ENCODE measurements at places on chromosomes 2 and 18.

DNA sequence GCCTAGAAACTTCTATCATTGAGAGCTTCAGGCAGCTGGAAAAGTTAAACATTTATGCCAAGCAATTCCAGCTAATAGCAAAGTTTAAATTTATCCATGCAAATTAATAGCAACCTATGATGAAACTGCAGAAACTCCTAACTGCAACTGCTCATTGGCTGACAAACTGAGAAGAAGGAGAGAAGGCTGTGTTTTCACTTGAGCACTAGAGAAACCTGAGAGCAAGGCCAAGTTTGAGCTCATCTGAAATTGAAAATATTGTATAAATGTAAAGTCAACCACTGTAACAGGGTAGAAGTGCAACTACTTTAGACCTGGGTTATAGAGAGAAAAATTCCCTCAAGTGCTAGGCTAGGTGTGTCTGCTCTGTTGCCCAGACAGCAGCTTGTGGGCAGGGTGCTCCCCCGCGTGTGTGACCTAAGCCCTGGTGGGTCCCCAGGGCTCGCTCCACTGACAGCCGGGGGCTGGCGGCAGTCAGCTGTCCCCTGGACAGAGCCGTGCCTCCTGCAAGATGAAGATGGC is 50.2 kb downstream of the CABYR start:
- DNase-seq = no peak

DNA sequence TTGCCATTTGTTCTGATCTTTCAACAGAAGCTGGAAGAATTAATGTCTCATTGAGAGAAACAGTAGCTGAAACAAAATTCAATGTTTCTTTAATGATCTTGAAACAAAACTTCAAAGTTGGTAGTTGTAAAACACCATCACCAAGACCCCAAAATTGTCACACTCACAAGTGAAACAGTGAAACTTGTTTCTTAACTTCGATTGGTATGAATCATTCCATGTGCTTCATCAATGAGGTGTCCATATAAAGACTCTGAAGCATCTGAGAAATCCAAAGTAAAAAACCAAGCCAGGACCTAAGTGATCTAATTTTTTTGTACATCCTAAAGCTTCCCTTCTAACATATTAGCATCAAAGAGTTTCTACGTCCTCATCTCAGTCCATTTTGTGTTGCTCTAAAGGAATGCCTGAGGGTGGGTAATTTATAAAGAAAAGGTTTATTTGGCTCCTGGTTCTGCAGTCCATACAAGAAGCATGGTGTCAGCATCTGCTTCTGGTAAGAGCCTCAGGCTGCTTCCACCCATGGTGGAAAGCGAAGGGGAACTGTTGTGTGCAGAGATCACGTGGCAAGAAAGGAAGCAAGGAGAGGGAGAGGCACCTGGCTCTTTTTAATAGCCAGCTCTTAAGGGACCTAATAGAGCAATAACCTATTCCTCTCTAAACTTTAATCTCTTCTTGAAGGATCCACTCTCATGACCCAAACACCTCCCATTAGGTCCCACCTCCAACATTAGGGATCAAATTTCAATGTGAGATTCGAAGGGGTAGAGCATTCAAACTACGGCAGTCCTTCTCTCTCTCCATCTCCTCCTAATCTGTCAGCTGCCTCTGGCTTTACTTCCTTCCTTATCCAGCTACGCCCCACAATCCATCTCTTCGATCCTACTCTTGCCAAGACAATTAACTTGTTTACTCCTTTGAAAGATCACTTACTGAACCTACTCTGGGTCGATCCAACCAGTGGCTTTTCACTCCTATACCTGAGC is 20.7 kb upstream of the TLK1 start:
- DNase-seq = no peak

DNA sequence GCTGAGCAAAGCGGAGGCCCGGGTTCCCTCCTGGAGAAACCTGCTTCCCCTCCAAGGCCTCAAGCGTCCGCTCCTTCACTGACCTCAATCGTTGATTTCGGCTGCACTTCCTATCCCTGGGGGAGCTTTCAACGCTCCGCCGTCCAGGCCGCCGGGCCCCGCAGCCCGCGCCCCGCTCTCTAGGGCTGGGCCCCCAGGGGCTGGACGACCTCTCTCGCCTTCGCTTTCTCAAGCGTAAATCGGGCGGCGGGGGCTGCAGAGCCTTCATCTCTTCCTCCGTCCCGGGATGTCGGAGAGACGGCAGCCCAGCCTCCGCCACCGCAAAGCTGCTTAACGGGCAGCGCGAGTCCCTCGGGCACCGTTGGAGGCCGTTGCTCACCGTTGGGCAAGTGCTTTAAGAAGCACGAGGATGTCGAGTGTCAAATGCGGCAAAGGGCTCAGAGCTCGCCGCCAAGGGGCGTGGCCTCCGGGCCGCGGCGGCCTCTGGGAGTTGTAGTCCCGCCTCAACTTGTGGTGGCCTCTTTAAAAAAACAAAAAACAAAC is 8.5 kb downstream of the HES6 start:
- DNase-seq = peak; percentile 76

- no peak for DNase-seq
Measured at GRCh38 chr18:23631746-23632145, 31.0 kb downstream of the ANKRD29 start.

DNA sequence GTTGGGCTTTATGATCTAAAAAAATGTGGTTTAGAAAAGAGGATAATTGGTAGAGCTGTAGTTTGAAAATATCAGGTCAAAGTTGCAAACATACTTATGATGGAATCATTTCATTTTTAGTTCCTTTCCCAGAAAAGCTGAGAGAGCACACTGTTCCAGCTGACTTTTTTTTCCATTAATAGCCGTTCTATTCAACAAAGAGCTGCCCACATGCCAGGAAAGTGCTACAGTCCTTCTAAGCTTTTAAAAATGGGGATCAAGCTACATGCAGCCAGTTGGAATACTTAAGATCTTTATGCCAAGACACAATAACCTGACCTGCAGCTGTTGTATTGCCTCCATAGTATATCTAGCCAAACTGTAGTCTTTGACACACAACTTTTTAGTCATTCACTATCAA is 111.5 kb downstream of the GALNT3 start:
- DNase-seq = no peak
